CD4-positive, alpha-beta T cell treated with Interferon alpha-2 for 1 hour (primary cell): ENCODE measurements at places on chromosomes 4 and X.

DNA sequence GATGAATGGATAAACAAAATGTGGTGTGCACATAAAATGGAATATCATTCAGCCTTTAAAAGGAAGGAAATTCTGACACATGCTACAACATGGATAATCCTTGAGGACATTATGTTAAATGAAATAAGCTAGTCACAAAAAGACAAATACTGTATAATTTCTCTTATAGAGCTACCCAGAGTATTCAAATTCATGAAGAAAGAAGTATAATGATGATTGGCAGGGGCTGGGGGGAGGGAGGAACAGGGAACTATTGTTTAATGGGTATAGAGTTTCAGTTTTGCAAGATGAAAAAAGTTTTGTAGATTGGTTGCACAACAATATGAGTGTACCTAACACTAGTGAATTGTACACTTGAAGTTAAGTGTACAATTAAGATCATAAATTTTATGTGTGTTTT lies 153.9 kb upstream of the STK26 start:
- DNase-seq: no peak

- no peak for DNase-seq
Observed at GRCh38 chr4:43763029-43763610, 685.5 kb downstream of the KCTD8 start.

- DNase-seq: no peak
Observed at GRCh38 chr4:177214935-177215334, 94.7 kb upstream of the NEIL3 start.

DNA sequence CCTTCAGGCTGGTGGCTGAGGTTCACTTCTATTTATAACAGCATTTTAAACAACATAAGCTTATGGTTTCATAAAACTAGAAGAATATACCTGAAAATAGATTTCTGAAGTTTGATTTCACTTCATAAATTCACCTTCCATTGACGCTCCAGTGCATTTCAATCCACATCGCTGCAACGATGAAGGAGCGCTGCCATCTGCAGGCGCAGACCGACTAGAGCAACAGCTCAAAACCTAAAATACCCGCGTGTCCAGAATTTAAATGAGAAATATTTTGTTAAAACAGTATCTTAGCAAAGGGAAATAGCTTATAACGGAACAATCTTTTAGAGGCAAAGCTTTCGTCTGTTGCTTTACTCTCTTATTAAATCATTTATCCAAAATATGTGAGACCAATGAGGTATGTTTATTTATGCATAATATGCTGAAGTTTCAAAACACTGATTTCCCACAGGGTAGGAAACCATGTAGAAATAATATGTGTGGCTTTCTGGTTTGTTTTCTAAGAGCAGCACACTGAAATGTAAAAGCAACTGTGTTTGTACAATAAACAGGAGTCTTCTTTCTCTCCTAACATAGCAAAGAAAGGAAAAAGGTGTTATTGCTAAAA lies 816.4 kb upstream of the FRG1 start:
- no peak for DNase-seq

GRCh38 chr4:188082796-188083195 lies 26.6 kb downstream of the TRIML2 start:
- DNase-seq: no peak

- no peak for DNase-seq
Observed at GRCh38 chr4:2753436-2753835, 2.7 kb downstream of the TNIP2 start.

DNA sequence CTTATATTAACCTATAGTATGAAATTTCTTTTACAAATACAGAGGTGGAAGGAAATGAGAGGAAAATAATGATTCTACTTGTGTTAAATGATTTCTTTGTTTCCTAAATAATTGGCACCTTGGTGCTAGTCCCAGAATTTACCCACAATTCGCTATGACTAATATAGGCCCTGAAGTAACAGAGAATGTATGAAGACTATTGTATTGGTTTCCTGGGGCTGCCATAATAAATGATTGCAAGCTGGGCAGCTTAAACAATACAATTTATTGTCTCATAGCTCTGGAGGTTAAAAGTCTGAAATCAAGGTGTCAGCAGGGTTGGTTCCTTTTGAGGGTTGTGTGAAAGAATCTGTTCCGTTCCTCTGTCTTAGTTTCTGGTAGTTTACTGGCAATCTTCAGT lies 74.8 kb upstream of the GPRIN3 start:
- no peak for DNase-seq

DNA sequence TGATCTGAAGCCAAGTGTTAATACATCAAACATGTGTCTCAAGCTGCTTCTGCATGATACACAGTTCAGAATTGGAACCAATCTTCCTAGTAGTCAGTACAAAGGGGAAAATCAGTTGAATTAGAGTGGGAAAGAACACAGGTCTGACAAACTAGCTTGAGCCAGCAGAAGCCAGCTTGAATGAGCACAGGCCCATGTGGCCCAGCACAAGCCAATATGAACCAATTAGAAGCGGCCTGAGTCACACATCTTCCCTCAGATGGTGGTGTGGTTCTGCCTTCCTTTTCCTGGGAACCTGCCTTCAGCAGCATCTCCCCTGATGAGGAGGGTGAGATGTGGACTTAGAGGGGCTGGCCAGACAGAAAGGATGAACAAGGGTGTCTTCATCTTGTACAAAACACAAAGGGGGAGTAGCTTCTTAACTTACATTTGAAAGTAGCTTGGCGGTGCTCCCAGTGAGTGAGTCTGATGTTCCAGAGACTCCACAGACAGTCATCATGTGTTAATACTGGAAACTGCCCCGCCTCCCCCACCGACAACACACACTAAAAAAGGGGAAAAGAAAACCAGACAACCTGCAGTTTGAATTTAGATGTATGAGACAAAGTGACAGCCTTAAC lies 72.0 kb downstream of the FRMPD4 start:
- no peak for DNase-seq

GRCh38 chrX:25523574-25524540 lies 508.1 kb upstream of the ARX start:
- DNase-seq: no peak

DNA sequence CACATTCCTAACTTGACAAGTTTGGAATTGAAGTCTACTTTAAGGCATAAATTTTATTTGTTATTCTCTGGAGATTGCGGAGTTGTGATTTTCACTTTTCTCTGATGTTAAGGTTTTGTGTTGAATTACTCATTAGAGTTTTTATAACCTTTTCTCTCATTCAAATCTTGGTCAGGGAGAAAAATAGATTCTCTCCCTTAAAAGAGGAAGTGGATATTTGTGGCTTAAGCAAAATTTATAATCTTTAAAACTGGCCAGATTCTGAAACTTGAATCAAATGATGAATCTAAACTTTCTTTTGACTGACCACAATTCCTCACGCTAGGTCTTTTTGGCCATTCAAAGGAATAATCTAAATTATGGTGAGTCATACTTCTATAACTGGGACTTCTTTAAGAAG lies 361.4 kb downstream of the TEX13C start:
- DNase-seq: no peak

DNA sequence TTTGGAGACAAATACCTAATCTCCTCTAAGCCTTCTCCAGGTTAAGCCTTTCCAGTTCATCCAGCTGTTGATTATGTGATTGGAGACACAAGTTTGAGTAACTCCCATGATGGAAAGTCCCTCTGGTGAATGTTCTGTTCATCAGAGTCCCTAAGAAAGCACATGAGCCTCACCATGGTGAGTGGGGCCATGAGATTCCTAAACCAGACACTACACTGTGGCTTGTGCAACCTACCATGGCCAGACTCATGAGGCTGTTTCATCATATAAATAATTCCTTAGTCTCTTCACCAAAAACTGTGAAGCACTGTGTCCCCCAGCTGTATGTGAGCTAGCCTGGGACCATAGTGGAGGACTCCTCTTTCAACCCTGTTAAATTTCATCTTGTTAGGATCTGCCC lies 14.4 kb downstream of the PKD2 start:
- no peak for DNase-seq

- DNase-seq: no peak
Observed at GRCh38 chr4:177016541-177017141, 223.9 kb upstream of the VEGFC start.

DNA sequence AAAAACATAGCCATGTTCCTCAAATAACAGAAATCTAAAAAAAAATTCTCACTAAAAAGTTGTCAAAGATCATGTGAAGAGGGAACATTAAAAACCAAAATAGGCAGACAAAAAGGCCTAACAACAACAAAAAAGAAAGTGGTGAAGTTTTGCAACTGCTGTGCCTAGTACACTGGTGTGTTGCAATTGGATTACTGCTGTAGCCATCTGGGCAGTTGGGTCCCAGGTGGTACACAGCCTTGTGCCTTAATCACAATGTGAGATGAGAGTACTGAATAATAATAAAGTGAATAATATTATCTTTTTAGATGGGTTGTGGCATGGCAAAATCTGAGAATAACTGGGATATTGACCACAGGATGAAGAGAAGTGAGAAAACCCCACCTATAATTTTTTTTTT lies 12.0 kb downstream of the C4orf54 start:
- no peak for DNase-seq

- DNase-seq: peak; percentile 2
Observed at GRCh38 chrX:151359931-151360871, 36.8 kb upstream of the VMA21 start.

GRCh38 chrX:16517039-16517605 lies 132.8 kb upstream of the S100G start:
- DNase-seq: no peak

- no peak for DNase-seq
Observed at GRCh38 chrX:107750861-107751445, 24.6 kb downstream of the TSC22D3 start.

DNA sequence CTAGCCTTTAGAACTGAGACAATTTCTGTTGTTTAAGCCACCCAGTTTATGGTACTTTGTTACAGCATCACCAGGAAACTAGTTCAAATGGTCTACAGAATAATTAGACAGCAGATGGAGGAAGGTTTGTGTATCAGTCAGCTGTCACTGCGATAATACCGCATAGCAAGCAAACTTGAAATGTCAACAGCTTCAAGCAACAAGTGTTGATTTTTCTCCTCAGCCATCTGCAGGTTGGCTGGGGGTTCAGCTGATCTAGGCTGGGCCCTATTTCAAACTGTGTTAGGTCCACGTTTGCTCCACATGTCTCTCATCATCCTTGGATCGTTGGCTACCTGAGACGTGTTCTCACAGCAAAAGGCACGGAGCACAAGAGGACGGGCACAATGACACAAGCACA lies 19.2 kb upstream of the PHEX start:
- DNase-seq: no peak

- no peak for DNase-seq
Observed at GRCh38 chr4:185846505-185847150, 34.6 kb upstream of the SORBS2 start.

GRCh38 chr4:165301833-165302232 lies 25.6 kb upstream of the MSMO1 start:
- no peak for DNase-seq

- no peak for DNase-seq
Observed at GRCh38 chr4:112633477-112634235, 3.1 kb downstream of the ZGRF1 start.
